ENCODE measurements at places on chromosomes 4 and X. TPM values are rescaled to one million over a fixed set of nuclear protein-coding genes. Genes with fewer than 3 reads are reported as not detected.

The USP17L20 gene
- total RNA-seq, result not detected

GRCh38 chr4:162234595-162234994 is 70.8 kb upstream of the FSTL5 start:
- no peaks in the 10 kb centered on the region for H3K36me3 ChIP-seq
- no peaks in the 10 kb centered on the region for H3K27me3 ChIP-seq
- H3K4me3 ChIP-seq, result no peak overlapping the region
- no peaks in the 10 kb centered on the region for H3K4me1 ChIP-seq
- H3K27ac ChIP-seq, result no peak overlapping the region
- DNase-seq, result no peak

- no peak overlapping the region for H3K27ac ChIP-seq
- no peak for DNase-seq
- no peaks in the 10 kb centered on the region for H3K27me3 ChIP-seq
- H3K4me3 ChIP-seq, result no peak overlapping the region
Observed at GRCh38 chrX:138845786-138846185, 134.3 kb upstream of the FGF13 start.

DNA sequence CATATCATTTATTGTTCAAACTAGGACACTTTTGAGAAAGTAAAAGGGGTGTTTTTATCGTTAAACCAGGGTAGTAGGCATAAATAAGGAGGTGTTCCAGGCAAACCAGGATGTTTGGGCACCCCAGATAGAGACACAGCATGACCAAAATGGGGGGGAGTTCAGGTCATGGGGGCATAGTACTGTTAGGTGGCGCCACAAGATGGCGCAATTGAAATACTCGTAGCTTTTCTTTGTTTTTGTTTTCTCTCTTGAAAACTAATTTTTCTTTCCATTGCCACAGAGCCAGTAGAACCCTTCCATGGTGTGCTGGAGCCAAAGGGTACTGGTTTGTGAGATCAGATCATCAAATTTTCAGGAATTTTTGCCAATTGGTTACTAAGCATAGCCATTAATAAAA is 283.4 kb downstream of the BCOR start:
- H3K4me1 ChIP-seq, result peaks cover 8% of the 10 kb centered on the region
- H3K36me3 ChIP-seq, result no peaks in the 10 kb centered on the region
- no peak overlapping the region for H3K4me3 ChIP-seq
- DNase-seq, result no peak
- H3K27me3 ChIP-seq, result peaks cover 11% of the 10 kb centered on the region
- H3K27ac ChIP-seq, result no peak overlapping the region

- H3K27me3 ChIP-seq, result no peaks in the 10 kb centered on the region
- H3K27ac ChIP-seq, result peak overlapping the region; percentile 66
- H3K36me3 ChIP-seq, result peaks cover 64% of the 10 kb centered on the region
- H3K4me3 ChIP-seq, result no peak overlapping the region
- H3K4me1 ChIP-seq, result peaks cover 53% of the 10 kb centered on the region
- DNase-seq, result no peak
Observed at GRCh38 chrX:13761606-13762414, 27.3 kb downstream of the OFD1 start.

DNA sequence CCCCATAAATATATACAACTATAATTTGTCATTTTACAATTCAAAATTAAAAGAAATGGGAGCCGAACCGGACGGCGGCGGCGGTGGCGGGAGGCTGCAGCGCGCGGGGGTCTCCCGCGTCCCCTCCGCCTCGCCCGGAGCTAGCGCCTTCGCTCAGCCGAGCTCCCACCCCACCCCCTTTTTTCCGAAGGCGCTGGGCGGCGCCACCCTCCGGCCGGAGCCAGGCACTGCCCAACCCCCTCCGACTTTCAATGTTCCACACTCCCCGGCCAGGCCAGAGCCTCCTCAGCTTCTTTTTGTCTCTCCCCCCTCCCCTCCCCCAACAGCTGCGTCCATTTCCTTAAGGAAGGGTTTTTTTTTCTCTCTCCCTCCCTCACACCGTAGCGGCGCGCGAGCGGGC is 214.1 kb upstream of the GEMIN8 start:
- no peak for DNase-seq
- no peaks in the 10 kb centered on the region for H3K36me3 ChIP-seq
- H3K27ac ChIP-seq, result no peak overlapping the region
- no peak overlapping the region for H3K4me3 ChIP-seq
- H3K4me1 ChIP-seq, result no peaks in the 10 kb centered on the region
- no peaks in the 10 kb centered on the region for H3K27me3 ChIP-seq

- no peaks in the 10 kb centered on the region for H3K36me3 ChIP-seq
Observed at GRCh38 chr4:24203926-24204325, 314.1 kb upstream of the PPARGC1A start.

Data from activated B cell treated with CpG ODN at 0.5 μM for 24 hours (primary cell).